EL (cell line): ENCODE measurements at places on chromosomes 11 and 22.

DNA sequence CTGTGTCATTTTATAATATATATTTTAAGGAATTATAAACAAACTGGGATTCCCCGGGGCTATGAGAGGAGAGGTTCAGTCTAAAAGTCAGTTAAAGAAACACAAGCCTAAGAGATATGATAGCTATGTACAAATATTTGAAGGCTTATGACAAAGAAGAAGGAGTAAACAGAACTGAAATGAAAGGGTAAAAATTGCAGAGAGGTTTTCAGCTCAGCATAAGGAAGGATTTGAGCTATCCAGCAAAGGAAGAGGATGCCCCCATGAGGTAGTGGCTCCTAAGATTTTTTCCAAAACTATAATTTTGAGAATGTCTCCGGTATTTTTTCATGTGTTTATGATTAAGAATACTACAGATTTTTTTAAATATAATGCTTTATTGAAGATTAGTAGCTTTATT is 57.9 kb upstream of the ANGPTL5 start:
- DNase-seq = peak; percentile 6

GRCh38 chr22:34427436-34427835 is 507.2 kb upstream of the LARGE1 start:
- DNase-seq = no peak

GRCh38 chr11:1733009-1733715 is 17.2 kb downstream of the IFITM10 start:
- DNase-seq = no peak

- no peak for DNase-seq
Observed at GRCh38 chr22:49331878-49332277, 495.8 kb downstream of the BRD1 start.

- no peak for DNase-seq
Observed at GRCh38 chr11:111300569-111300968, 2.2 kb downstream of the POU2AF3 start.
